ENCODE measurements at places on chromosomes 13 and 19.

- DNase-seq: peak; percentile 55
Observed at GRCh38 chr13:51804295-51805172, 571 bp upstream of the DHRS12 start.

GRCh38 chr19:1291761-1292418, 6.2 kb downstream of the EFNA2 start:
- DNase-seq: no peak

DNA sequence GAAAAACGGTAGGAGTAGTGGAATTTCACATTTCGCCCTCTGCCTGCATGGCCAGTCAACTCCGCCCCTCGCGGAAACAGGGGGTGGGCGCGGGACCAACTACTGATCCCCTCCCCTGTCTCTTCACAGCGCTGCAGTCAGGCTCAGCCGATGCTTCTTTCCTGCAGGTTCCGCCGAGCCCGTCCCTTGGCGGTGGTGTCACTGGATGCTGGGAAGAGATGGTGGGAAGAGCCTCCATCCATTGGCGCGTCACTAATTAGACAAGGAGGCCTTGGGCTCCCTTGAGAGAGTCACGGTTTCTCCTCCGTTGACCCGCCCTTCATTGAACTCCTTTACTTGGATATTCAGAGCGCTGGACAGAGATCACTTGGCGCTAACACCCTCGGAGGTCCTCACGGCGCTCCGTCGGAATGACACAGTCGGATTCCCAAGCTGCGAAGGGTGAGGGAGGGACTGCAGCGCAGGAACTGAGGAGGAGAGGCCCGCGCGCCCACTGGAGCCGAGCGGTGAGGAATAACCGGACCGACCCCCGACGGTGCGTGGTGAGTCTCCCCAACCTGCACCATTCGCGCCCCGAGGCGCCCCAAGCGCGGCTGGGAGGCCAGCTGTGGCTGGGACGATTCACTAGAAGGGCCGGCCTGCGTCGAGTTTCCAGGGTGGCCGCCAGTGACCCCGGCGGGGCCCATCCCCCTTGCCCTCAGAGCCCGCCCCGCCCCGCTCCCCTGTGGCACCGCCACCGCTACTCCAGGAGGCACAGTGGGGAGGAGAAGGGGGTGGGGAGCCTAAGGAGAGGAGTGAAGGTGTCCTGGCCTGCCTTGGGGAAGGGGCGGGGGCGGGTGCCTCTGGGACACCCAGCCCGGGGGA, 11.2 kb upstream of the CEACAM21 start:
- no peak for DNase-seq

- no peak for DNase-seq
Observed at GRCh38 chr13:40963927-40964326, 55.2 kb downstream of the ELF1 start.

DNA sequence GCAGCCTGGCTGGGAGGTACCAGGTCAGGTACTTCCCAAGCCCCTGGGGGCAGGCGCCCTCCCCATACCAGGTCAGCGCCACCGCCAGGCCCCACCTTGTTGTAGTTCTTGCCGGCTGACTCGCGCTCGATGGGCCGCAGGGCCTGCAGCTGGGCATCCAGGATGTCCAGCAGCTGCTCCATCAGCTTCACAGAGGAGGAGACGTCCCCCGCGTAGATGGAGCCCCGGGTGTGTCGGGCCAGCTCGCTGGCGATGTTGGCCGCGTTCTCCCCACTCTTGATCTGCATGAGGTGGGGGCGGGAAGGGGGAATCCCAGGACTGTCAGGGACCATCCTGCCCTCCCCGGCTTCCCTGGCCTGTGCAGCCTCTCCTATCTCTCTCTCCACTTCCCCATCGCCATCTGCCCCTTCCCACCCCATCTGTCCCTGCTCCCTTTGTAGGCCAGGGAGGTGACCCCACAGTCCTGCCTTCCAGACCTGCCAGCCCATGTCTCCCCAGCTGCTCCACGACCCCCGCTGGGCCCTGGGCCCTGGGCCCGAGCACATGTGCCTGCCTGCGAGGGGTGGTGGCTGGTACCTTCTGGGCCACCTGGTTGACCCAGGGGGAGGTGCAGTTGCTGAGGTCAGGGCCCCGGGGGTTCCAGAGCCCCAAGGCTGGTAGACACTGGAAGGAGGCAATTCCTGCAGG, 23.8 kb upstream of the ASF1B start:
- no peak for DNase-seq

DNA sequence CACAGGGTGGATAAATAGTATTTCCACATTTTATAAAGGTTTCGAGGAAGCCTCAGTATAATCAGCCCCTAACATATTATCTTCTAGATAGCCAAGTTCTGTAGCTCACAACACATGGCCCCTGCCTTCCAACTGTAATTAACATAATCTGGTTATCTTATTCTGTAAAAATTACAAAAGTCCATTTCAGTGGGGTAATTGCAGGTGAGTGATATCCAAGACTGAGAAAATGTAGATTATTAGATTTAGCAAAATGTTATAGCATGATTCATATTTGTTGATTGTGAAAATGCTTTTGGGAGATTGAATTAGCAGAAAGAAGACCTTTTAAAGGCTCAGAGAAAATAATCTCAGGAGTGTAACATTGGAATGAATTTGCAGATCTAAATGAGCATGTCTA, 168.3 kb upstream of the GPC6 start:
- no peak for DNase-seq

Data from NCI-H1417 (cell line).